ENCODE measurements at places on chromosomes 3 and 15.

DNA sequence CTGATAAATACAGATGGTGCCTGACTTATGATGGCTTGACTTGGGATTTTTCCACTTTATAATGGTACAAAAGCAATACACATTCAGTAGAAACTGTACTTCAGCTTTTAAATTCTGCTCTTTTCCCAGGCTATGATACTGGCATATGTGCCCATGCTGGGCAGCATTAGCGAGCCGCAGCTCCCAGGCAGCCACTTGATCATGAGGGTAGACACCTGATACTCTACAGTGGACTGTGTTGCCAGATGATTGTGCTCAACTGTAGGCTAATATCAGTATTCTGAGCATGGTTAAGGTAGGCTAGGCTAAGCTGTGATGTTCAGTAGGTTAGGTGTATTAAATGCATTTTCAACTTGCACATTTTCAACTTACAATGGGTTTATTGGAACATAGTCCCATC is 17.7 kb upstream of the FEM1B start:
- DNase-seq: no peak

DNA sequence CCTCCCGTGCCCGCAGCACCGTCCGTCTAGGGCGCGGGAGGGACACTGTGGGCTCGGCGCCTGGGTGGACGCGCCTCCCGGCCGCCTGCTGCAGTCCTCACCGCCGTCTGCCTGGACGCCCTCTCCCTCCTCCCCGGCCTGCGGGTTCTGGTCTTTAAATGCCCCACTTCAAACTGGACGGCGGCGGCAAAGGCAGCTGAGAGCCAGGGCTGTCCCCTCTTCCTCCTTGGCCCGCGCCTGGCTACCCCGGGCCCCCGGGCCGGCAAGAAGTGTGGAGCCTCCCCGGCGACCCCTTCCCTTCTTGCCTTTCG is 426 bp downstream of the CBLB start:
- peak; percentile 82 for DNase-seq

DNA sequence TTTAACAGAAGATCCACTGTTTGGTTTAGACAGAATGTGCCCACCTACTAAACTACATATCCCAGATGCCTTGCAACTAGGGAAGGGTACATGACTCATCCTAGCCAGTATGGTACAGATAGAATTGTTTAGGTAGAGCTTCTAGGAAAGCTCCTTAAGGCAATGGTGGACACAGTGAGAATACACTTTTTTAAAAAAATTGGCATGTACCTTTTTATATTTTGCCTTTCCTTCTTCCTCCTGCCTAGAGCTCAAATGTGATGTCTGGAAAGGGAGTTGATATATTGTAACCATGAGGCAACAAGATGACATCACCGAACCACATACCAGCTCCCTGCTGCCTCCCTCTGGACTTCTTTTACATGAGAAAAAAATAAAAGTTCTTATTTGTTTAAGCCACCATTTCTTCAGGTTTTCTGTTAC is 14.4 kb upstream of the C3orf80 start:
- no peak for DNase-seq

DNA sequence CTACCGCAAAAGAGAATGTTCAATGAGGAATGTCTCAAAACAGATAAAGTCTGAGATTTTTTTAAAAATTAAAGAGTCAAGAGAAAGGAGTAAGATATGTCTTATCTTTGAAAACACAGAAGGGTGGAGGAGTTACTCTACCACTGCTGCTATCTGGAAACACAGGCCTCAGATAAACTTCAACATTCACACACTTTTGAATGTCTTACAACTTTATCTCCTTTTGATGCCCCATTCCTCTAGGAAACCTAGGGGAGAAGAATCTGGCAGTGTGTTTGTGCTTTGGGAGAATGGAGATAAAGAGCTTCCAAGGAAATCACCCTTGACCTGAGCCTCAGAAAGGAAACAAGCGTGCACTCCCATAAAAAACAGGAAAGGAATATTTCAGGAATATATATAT is 468.2 kb downstream of the PLOD2 start:
- DNase-seq: no peak

DNA sequence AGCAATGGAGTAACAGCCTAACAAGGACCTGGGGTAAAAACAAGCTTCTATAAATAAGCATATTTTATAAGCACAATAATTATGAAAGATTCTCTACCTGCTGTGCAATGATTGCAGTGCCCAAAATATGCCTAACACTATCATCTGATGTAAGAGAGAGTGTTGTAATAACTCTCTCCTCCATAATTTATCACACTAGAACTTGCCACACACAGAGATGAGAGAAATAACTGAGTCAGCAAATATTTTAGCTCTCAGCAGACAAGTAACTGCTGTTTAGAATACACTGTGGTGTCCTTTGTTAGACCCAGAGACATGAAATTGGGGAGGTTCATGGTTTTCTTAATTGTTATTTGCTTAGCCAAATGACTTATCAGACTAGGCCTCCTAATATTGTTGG is 105.3 kb upstream of the ACP3 start:
- DNase-seq: no peak

GRCh38 chr3:141129541-141130011 is 78.4 kb downstream of the SPSB4 start:
- no peak for DNase-seq

- no peak for DNase-seq
Observed at GRCh38 chr15:31298707-31299172, 27.9 kb upstream of the KLF13 start.

- no peak for DNase-seq
Observed at GRCh38 chr15:77650265-77650664, 17.6 kb upstream of the LINGO1 start.

- no peak for DNase-seq
Observed at GRCh38 chr3:11576453-11576852, 67.3 kb downstream of the VGLL4 start.

DNA sequence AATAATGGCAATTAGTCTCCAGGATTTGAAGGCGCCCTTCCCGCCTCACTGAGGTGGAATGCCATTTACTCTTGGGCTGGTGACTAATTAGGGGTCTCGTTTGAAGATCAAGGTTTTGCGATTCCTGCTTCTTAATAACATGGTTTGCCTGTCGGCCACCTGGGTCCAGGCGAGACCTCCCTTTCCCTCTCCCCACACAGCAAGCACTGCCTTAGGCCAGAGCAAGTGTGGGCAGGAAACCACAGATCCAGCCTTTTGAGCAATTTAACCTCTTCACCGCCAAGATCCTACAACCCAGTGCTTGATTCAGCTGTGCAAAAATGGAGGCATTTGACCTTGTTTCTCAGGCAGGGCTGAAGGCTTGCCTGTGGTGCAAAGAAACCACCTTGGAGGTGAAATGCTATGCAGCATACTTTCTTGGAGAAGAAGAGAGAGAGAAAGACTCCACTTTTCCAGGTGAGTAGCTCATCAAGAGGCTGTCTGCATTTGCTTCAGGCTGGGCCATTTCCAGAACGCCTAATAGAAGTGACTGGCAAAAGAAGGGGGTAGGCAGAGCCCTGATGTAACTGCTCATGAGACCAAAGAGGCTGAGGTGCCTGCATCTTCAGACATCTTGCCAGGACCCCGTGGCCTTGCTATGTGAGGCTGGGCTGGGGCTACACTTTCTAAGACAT is 34.1 kb upstream of the WNT5A start:
- no peak for DNase-seq

DNA sequence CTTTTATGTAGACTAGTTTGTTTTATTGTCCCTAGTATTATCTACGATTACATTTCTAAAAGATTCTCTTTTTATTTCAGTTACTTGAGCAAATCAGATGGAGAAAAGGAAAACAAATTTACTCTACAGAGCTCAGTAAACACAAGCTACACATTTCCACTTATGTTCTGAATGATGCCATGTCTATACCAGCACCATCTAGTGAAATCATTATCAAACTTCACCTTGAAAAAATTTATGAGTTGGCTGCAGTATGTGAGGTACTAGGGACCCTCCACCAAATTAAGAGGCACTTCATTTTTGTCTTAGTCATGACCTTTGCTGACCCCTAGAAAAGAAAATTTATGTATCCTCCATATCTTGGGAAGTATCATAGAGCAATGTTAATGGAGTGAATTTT is 827.4 kb downstream of the SI start:
- DNase-seq: no peak

DNA sequence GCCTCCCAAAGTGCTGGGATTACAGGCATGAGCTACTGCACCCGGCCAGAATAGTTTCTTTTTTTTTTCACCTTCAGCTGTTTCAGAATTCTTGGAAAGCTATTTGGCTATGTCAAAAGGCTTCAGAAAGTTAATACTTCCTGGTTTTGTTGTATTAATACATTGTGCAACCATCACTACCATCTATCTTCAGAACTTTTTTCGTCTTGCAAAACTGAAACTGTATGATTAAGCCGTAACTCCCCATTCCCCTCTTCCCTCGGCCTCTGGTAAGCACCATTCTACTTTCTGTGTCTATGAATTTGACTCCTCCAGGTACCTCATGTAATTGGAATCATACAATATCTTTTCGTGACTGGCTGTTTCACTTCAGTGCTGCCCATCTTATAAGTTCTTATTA is 5.2 kb upstream of the NOX5 start:
- DNase-seq: no peak
